ENCODE measurements at places on chromosomes 5 and 9.

DNA sequence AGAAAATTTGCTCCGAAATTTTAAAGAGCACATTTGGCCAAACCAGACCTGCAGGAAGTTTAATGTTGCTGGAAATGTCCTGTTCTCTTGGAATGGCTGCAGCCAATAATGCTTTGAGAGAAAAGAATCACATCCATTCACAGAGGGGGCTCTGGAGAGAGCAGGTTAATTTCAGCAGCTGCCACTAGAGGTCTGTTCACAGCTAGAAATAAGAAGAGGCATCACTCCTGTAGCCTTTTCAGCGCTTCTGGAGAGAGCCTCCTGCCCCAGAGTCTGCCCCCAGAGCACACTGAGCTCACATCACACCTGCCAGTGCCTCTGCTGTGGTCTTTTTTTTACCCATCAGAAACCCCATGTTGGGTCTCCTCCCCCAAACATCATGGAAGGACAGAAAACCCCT, 124.8 kb upstream of the RAD23B start:
- DNase-seq, result no peak

- DNase-seq, result no peak
Observed at GRCh38 chr5:167011196-167011595, 1280.2 kb upstream of the WWC1 start.

GRCh38 chr5:101520417-101520816, 617.3 kb upstream of the ST8SIA4 start:
- no peak for DNase-seq

GRCh38 chr9:100084128-100084453, 14.7 kb downstream of the ERP44 start:
- DNase-seq, result no peak

GRCh38 chr5:100800562-100800961, 102.5 kb downstream of the ST8SIA4 start:
- no peak for DNase-seq

GRCh38 chr9:85575868-85576267, 165.9 kb downstream of the AGTPBP1 start:
- no peak for DNase-seq

- DNase-seq, result no peak
Observed at GRCh38 chr9:100167176-100167575, 68.1 kb downstream of the INVS start.

- no peak for DNase-seq
Observed at GRCh38 chr9:95103281-95103771, 214.2 kb downstream of the FANCC start.

GRCh38 chr9:106065136-106065535, 370.8 kb downstream of the TMEM38B start:
- no peak for DNase-seq

GRCh38 chr5:31671339-31671741, 32.4 kb downstream of the PDZD2 start:
- peak; percentile 57 for DNase-seq

DNA sequence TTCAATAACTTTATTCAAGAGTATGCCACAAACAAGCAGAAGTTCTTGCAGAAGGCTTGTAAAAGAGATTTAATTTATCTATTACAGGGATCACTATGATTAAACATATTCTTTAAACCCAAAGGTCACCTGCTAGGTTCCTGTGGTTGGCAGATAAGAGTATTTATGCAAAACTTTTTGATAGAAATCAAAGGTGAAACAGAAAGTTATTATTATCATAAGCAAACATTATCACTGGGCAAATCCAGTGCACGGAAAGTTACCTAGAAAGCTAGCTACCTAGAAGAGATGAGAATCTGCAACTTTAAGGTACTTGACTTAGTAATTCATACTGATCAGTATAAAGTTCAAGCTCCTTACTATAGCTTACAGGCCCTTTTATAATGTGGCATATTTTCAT, 3.2 kb downstream of the STARD4 start:
- DNase-seq, result no peak

GRCh38 chr5:125390326-125390725, 643.9 kb upstream of the ZNF608 start:
- DNase-seq, result no peak

GRCh38 chr9:74666625-74667316, 169.6 kb downstream of the RORB start:
- DNase-seq, result no peak

GRCh38 chr5:130324953-130325671, 420.8 kb downstream of the CHSY3 start:
- no peak for DNase-seq

- DNase-seq, result peak; percentile 20
Observed at GRCh38 chr9:16726718-16727451, 143.6 kb downstream of the BNC2 start.

GRCh38 chr9:3179711-3180110, 335.8 kb upstream of the PUM3 start:
- no peak for DNase-seq

GRCh38 chr5:141771031-141771430, 89.0 kb upstream of the ARAP3 start:
- peak; percentile 51 for DNase-seq

DNA sequence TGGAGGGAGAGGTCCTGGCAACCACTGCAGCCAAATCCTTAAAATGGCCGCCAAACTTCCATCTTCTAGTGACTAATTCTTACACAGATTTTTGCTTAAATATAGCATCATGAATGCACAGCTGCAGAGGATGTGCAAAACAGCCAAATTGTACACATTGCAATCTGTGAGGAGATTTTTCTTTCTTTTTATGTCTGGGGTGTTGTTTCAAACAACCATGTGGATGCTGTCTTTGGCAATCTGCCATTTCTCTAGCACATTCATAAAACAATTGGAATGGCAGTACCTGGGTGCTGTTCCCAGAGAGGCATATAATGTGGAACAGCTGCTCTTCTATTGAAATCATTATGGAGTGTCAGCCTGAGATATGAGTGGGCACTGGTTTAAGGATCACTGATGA, 1082.9 kb upstream of the SEMA6A start:
- DNase-seq, result no peak

DNA sequence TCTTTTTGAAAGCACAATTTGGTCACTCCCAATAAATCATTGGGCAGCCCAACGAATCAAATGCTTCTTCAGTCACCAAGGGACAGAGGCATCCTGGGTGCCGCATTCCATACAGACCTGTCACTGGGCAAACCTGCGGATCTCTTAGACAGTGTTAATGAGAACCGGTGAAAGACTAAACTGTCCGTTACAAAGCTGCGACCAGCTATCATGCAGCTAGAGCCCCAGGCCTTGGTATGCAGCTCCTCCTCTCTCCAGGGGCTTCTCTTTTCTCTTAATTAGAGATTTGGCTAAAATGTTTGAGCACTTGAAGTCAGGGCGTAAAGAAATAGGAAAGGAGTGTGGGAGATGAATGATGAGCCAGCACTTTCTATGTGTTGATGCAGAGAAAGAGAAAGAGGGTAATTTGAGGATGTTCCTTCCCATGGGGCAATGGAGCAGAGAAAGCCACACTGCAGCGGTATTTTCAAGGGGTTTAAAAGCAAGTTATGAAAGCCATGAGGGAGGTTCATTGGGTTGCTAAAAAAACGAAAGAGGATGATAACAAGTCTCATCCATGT, 175.3 kb downstream of the RFK start:
- no peak for DNase-seq

GRCh38 chr5:140159014-140159927, 15.7 kb upstream of the CYSTM1 start:
- no peak for DNase-seq

DNA sequence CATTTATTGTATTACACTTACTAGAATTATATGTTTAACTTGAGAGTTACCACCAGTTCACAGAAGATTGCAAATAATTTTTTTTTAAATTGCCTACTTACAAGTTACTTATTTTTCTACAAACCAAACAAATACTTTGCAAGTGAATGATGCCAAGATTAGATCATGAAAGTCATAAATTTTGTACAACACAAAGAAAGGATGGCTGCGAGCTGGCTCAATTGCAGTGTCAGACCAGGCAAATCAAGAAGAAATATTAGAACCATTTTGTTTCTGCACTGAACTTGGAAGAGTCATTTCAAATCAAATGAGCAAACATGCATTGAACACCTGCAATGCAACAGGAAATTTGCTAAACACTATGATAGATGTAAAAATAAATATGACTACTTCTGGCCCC, 97.3 kb downstream of the PLCXD3 start:
- no peak for DNase-seq

- no peak for DNase-seq
Observed at GRCh38 chr5:159504857-159505304, 174.6 kb upstream of the IL12B start.

DNA sequence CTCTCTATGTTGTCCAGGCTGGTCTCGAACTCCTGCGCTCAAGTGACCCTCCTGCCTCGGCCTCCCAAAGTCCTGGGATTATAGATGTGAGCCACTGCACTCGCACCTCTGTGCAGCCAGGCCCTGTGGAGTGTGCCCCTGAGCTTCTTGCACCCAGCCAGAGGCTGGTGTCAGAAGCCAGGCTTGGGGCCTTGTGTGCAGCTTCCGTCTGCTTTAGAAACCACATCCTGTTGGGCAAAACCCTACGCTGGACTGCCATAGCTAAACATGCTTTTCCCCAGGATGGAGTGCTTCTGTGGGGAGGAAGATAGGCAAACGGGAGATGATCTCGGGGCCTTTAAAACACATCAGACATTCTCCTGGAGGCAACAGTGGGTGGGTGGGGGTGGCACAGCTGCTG, 40.1 kb downstream of the PRRT1B start:
- no peak for DNase-seq

GRCh38 chr5:156675395-156675794, 174.7 kb upstream of the PPP1R2B start:
- DNase-seq, result no peak

DNA sequence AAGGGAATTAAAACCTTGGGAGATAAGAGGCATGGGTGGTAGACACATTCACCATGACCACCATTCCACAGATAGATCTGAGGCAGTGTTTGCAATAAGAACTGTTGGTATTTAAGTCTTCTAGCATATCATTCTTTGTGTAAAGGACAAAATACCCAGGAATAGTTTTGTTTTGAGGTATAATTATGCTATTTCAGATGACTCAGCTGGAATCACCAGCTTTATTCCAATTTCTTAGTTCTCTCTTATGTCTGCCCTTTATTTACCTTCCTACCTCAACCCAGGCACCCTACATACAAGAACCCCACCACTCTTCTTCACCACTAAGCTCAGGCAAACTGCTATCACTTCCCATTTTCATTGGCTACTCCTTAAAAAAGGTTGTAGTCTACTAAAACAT, 94.7 kb upstream of the TRIO start:
- no peak for DNase-seq

GRCh38 chr5:14577971-14578370, 3.6 kb upstream of the OTULINL start:
- DNase-seq, result no peak

DNA sequence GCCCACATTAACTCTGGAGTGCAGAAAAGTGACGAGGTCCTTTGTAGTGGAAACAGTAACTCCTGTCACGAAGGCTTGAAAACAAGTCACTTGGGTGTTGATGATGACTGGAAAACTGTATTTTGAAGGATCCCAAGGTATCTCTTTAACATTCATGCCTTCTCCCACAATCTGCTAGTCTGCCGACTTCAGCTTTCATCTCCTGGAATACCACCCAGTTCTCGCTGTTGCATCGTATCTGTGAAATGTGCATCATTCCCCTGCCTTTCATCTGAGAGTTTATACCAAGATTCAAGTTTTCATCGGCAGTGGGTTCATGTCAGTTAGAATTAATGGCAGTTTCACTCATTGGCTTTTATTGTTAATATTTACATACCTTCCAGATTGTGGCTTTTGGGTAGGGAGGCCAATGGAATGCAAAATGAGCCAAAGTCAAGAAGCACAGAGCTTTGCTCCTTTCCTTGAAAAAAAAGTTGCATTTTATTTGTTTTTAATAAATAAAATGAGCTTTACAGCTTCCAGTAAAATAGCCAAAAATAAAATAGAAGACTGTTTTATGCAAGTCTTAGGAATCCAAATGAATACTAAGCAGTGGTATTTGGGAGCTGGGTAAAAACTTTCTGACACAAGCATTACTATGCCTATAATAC, 575.2 kb upstream of the WWC1 start:
- DNase-seq, result no peak

GRCh38 chr5:122741681-122742080, 33.2 kb upstream of the SNX2 start:
- DNase-seq, result no peak

- no peak for DNase-seq
Observed at GRCh38 chr9:111076519-111076918, 38.2 kb upstream of the LPAR1 start.

DNA sequence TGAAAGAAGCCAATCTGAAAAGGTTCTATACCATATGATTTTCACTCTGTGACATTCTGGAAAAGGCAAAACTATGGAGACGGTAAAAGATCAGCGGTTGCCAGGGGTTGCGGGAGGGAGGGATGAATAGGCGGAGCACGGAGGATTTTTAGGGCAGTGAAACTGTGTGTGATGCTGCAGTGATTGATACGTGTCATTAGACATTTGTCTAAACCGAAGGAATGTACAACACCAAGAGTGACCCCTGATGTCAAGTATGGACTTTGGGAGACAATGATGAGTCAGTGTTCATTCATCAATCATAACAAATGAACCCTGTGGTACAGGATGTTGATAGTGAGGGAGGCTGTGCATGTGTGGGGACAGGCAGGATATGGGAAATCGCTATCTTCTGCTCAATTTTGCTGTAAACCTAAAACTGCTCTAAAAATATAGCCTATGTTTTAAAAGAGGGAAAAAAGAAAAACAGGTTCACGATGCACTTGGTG, 34.4 kb downstream of the ERGIC1 start:
- no peak for DNase-seq

DNA sequence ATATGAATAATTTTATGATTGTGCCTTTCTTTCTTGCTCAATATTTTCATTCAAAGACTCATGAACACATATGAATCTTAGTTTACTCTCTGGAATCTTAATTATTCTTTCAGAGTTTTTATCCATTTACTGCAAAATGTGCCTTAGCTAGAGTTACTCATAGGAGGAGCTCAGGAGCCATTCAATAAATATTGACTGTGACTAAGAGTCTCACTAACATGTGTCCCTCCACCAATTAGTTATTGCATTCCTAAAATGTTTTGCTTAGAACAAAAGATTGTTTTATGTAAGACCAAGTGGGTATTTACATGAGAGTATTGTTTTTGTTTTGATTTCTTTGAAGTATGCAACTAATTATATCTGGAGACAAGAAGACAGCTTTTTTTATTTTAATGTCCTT, 218.4 kb upstream of the MAST4 start:
- DNase-seq, result no peak

- DNase-seq, result no peak
Observed at GRCh38 chr9:133403766-133404453, 13.9 kb downstream of the REXO4 start.

DNA sequence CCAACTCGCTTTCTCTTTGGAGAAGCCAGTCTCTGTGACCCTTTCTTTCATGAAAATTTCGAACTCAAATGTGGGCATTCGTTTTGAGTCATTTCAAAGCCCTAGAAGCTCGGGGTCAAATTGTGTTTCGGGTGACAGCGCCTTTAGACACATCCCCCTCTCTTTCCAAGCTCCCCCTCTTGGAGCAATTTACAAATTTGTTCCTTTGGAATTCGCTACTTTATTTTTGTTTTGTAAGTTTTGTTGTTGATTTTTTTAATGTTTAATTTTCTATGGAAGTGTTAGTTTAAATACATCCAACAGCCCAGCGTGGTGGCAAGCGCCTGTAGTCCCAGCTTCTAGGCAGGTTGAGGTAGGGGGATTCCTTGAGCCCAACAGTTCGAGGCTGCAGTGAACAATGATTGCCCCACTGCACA, 4.6 kb upstream of the BARX1 start:
- DNase-seq, result no peak
